ENCODE measurements at places on chromosomes 7 and 10.

- DNase-seq, result no peak
Measured at GRCh38 chr10:124239696-124240095, 146.3 kb upstream of the CHST15 start.

- DNase-seq, result no peak
Measured at GRCh38 chr10:123398180-123398591, 244.0 kb downstream of the BUB3 start.

GRCh38 chr7:106520962-106521514 lies 139.9 kb downstream of the CCDC71L start:
- DNase-seq, result no peak

DNA sequence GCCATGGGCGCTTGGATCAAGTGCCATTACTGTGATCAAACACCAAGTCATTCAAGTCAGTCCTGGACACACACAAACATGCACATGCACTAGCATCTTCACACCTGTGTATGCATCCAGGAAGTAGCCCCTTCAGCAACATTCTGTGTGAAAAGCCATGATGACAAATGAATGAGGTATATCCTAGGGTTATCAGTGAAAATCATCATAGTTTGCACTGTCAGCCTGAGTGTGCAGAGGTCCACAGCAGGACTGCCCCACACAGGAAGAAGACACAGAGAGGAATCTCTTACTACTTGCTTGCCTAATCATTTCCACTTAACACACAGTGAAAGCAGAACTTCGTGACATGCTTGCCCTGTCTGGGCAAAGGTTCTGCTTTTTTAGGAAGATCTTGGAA lies 184.0 kb upstream of the ADO start:
- DNase-seq, result no peak

- no peak for DNase-seq
Measured at GRCh38 chr7:2295936-2296620, 18.2 kb downstream of the SNX8 start.

DNA sequence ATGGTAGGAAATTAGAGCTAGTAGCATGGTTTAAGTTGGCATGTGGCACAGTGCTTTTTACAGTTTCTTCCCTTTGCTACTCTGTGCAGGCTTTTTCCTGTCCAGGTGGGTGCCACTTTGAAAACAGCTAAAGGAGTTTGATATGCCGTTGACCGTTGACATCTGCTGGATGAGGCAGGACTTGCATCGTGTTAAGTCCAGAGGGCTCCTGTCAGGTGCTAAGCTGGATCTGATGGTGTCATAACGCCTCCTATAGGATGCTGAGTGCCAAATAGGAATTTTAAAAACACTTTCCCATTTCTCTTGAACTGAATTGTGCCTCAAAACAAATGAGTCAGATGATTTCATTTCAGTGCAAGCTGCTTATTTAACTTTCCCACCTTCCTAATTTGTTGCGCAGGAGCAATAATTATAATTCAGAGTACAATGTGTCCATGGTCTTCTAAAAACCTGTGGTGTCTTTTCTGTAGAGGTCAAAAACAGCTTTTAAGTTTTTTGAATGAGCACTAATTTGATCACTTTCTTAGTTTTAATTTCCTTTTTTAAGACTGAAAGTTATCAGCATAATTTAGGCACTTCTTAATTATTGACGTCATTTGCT lies 178.3 kb downstream of the CDCA7L start:
- DNase-seq, result no peak

GRCh38 chr10:100348389-100348927 lies 1.4 kb downstream of the SCD start:
- no peak for DNase-seq

DNA sequence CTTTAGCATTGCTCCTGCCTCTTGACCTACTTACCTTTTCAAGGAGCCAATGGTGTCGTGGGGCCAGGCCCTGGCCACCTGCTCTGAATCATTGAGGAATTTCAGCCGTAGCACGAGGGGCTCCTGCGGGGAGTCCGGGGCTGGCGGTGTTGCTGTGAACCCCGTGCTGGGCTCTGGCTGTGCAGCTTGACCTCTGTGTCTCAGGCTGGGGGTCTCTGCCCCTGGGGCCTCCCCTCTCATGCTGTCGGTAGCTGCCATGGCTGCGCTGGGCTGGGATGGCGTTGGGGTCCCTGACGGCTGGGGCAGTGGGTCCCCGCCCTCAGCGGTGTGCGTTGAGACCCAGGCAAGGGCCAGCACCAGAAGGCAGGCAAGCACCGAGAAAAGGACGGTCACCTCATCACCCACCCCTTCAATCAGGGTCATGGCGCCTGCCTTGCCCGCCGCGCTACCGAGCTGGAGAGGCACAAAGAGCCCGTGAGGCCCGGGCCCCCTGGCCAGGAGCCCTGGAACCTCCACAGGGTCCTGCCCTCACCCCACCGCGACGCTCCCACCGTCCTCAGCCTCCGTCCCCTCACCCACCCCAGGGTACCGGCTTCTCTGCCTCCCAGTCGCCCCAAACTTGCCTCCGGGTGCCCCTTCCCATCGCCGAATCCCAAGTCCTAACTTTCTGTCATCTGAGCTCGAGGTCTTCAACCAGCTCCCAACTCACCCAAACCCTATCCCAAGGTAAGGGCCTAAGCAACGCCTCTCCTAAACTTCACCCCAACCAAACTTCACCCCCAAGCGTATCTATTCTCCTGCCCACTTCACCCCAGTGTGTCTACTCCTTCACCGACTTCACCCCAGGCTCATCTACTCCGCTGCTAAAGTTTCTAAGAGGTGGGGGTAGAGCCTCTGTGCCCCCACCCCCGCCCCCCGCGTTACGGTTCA lies 887 bp downstream of the TMUB1 start:
- no peak for DNase-seq

DNA sequence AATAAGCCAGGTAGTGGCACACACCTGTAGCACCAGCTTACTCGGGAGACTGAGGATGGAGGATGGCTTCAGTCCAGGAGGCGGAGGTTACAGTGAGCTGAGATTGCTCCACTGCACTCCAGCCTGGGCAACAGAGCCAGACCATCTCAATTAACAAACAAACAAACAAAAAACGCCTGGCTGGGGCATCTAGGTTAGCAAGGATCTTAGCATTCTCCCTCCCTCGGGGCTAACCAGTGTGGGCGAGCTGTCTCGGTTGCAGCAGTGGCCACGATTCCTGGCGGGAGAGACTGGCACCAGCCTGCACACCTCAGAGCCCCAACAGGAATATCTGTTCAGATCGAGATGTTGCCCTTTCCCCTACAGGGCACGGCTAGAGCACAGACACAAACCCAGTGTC lies 91.3 kb upstream of the KCTD7 start:
- DNase-seq, result no peak

DNA sequence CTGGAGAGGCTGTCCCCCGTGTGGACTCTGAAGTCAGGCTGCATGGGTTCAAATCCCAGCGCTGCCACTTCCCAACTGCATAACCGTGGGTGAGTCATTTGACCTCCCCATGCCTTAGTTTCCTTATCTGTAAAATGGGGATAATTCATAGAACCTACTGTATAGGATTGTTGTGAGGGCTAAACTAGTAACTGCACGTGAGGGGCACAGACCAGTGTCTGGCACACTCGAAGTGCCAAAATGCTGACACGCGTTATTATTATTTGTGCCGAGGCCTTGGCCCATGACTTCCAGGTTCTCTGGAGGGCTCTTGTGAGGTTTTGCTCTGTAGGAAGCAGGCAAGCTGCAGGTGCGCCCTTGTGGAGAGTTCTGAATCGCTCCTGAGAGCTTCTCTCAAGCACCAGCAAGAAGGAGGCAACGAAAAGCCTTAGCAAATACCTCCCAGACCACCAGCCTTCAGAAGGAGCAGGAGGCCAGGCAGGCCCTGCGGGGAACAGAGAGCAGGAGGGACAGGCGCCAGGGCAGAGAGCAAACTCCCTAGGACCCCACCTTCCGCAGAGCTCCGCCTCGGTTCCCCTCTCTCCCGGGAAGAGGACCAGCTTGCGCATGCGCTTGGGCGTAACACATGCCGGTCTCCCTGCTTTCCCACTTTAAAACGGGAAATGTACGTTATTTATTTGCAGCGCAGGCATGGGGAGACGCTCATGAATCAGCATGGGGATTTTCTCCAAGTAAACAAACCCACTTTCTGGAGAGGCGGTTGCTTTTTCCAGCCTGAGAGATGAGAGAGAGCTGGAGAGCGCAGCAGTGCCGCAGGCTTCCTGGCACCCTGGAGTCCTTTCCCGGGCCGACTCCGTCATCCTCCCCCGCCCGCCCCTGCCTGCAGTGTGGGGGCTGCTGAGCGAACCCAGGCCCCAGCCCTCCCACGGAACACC lies 39.6 kb downstream of the SORCS3 start:
- no peak for DNase-seq

GRCh38 chr7:54354436-54354835 lies 187.7 kb upstream of the VSTM2A start:
- DNase-seq, result no peak

DNA sequence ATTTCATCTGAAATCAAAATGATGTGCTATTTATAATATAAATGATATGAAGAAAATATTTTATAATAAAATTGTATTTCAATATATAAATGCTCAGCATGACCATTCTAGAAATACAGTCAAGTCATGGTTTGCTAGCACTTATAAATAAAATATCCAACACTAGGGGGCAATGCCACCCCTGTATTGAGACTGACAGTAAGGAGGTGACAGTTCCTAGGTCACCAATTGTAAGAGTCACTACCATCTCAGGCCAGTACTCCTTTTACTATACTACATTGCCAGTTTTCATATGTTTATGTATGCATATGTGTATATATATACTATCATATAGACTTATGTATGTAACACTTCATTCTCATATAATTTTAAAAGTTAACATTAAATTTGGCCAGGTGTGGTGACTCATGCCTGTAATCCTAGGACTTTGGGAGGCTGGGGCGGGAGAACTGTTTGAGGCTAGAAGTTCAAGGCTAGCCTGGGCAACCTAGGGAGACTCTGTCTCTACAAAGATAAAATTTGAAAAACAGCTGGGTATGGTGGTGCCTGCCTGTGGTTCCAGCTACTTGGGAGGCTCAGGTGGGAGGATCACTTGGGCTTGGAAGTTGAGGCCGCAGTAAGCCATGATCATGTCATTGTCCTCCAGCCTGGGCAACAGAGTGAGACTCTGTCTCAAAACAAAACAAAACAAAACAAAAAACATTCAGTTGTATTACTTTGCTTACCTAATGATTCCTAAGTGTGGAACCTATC lies 2.4 kb upstream of the CNOT4 start:
- no peak for DNase-seq

DNA sequence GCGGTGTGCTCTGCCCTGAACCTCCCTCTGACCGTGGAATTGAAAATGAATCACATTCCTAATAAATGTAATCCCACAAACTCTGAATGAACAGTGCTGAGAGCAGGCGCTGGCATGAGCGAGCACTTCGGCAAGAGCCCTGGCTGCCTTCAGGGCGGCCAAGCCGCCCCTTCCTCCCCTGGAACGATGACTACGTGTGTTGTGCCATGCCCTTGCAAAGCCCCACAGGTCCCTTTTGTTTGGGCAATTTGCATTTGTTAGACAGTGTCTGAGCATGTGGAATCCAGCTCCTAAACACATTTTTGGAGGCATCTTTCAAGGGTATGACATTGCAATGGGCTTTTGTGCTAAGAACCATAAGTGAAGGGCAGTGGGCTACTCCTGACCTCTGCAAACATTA lies 95.6 kb upstream of the MKI67 start:
- DNase-seq, result no peak

DNA sequence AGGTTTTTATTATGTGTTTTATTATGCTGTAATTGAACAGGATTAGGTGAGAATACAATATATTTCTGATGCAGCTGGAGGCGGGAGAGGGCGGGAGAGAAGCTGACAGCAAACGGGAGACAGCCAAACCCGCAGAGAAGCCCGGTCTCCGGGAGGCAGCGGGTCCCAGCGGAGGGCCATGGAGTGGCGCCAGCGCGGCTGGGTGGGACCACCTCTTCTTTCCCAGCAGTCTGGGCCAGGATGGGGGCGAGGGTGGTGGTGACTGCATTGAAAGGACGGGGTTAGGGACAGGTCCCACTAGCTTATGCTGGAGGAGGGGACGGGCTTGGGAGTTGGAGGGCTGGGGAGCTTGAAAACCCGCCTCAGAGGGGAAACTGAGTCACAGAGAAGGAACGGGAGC lies 14.5 kb upstream of the KAZALD1 start:
- no peak for DNase-seq

GRCh38 chr7:99642027-99642426 lies 25.3 kb downstream of the ZSCAN25 start:
- no peak for DNase-seq

GRCh38 chr10:228366-228765 lies 93.1 kb downstream of the ZMYND11 start:
- no peak for DNase-seq

- DNase-seq, result no peak
Measured at GRCh38 chr7:103141753-103142404, 7.0 kb downstream of the NAPEPLD start.

GRCh38 chr10:79331709-79332108 lies 15.6 kb upstream of the PPIF start:
- DNase-seq, result peak; percentile 36

DNA sequence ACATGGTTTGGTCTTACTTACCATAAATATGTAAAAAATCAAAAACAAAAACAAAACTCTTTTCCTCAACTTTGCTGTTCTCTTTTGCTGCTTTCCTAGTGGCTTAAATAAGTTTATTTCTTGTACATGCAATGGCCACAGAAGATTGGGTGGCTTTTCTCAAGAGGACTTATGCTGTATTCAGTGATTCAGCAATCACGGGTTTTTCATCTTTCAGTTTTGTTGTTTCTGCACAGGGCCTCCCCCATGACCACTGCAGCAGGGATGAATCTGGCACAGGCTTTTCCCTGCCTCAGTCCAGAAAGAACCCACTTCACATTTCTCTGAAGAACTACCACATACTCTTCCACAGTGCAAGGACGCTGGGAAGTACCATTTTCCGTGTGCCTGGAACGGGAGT lies 355.0 kb downstream of the RNLS start:
- no peak for DNase-seq

DNA sequence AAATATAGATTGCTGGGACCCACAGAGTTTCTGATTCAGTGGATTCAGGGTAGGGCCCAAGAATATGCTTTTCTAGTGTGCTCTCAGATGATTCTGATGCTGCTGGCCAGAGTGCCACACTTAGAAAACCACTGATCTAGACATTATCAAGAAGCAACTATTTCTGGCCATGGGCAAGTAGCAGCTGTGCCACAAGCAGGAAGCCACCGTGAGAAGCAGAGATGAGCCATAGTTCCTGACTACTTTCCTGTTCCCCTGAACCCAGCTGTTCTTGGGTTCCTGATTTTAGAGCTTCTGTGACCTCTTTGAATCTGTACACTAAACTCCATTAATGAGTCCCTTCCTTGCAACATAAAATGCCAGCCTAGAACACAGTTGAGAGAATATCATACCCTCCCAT lies 38.1 kb upstream of the PIK3AP1 start:
- no peak for DNase-seq

GRCh38 chr10:68474021-68474420 lies 2.2 kb upstream of the DNA2 start:
- no peak for DNase-seq

DNA sequence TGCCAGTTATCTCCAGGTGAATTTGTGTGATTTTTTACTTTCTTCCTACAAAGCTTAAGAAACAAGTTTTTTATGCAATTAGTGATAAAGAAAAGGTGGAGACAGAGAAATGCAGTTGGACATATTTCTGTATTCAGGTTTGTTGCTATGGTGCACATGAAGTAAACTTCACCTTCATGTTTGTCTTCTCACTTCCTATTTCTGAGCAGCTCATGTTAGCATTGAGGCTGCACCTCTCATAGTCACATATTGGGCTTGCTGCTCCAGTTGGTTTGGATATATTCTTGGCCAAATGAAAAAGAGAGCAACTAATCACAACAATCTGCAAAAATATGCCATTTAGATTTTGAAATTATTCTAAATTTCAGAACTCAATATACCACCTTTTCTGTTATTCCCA lies 475.6 kb upstream of the ZWINT start:
- no peak for DNase-seq

GRCh38 chr7:40608321-40609075 lies 473.7 kb downstream of the SUGCT start:
- no peak for DNase-seq
